KBM-7 (cell line): ENCODE measurements at places on chromosomes 16 and 17.

DNA sequence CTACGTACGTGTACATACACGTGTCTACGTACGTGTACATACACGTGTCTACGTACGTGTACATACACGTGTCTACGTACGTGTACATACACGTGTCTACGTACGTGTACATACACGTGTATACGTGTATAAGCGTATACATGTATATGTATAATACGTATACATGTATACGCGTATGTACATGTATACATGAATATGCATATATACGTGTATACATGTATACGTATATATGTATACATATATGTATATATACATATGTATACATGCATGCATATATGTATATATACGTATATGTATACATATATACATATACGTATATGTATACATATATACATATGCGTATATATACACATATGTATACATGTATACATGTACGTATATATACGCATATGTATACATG lies 22.2 kb upstream of the PYY start:
- no peak for DNase-seq

DNA sequence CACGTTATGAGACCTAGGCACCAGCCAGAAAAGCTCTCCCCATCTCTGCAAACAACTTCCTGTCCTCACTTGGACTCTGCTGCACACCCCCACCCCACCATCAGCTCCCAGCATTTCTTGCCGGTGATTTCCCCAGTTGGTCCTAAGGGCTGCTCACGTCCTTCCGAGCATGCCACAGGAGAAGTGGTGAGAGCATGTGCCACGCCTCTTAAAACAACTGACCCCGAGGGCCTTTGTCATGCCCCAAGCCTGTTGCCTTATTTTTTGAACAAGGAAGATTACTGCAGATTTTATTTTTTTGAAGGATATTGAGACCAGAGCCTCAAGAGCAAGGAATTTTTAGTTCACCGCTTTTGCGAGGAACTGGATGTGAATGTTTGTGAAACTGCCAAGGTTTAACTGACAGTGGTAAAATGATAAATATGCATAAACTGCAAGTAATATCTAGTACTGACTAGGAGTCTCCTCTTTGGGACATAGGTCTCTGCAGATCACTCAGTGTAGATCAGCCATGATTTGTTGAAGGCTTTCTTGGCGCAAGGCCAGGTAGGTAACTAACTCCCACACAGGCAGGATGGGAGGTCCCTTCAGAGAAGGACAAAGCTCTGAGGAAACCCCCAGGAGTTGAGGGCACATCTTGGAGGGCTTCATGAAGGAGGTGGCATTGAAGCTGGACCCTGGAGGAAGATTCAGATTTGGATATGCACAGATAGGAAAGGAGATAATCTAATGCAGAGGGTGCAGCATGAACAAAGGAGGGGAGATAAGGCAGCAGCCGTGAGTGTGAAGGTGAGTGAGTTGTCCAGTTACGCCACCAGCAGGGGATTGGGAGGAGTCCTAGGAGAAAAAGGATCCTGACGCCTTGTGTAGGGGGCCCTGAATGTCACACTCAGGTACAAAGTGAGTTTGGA lies 44.7 kb downstream of the TMEM132E start:
- no peak for DNase-seq

GRCh38 chr16:10067406-10067805 lies 114.8 kb downstream of the GRIN2A start:
- DNase-seq: no peak

DNA sequence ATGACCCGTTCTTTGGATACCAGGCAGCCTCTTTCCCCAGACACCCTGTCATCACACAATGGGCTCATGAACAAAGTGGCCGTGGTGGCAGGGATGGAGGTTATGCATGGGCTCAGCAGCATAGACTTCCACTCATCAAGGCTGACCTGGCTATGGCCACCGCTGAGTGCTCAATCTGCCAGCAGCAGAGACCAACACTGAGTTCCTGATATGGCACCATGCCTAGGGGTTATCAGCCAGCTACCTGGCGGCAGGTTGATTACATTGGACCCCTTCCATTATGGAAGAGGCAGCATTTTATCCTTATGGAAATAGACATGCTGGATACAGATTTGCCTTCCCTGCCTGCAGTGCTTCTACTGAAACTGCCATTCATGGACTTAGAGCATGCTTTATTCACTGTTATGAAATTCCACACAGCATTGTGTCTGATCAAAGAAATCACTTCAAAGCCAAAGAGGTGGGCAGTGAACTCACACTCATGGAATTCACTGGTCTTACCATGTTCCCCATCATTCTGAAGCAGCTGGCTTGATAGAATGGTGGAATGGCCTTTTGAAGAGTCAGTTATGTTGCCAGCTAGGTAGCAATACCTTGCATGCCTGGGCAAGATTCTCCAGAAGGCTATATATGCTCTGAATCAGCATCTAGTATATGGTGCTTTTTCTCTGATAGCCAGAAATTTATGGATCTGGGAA lies 160.6 kb downstream of the PRKCB start:
- no peak for DNase-seq

DNA sequence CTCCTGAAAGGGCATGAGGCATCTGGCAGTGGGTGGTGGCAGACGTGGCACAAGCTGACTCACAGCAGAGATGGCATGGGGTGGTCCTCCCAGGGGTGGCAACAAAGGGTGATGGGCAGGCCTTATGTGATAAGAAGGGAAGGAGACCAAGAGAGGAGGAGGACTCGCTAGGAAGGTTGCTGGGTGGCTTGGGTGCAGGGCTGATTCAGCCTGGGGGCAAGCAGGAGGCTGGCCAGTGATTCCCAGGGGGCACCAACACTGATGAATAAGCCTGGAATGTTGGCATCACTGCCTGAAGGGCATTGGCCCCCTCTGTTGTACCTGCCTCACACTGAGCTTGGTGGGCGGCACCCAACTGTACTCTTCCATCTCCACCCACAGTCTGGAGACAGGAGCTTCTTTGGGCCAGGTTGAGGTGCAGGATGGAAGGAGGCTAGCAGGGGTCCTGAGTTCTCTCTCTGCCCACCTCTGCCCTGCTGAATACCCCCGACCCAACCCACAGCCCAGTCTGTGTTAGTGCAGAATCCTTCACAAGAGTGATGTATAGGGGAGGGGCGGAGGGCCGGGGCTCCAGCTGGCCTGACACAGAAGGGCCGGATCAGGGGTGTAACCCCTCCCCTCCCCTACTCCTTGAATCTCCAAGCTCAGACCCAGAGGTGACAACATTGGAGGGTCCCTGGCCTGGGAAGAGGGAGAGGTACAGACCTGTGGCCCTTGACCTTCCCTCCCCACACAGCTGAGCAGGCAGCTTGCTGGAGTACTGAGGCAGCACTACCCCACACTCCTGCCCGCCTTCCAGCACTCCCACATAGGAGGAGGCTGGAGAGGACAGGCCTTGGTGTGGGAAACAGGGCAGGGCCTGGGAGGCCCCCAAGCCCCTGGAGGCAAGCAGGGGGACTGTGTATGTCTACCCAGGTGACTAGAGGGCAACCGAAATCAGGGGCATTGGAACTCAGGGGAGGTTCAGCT lies 2.6 kb downstream of the STAC2 start:
- no peak for DNase-seq

DNA sequence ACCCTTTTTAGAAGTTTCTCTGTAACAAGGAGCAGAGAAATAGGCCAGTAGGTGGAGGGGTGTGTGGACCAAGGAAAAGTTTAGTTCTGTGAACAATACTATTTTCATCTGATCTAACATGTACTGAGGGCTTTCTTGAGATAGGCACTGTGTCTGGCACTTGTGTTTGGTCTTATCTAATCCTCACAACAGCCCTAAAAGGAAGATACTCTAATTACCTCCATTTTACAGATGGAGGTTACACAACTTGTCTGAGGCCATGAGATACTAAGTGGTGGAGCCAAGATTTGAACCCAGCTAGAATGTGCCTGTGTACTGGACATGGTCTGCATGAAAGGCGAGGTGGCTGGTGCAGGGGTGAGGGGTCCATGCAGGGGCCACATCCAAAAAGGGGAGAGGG lies 4.5 kb downstream of the TNFSF12 start:
- DNase-seq: no peak

GRCh38 chr17:4375039-4375748 lies 8.7 kb upstream of the UBE2G1 start:
- peak; percentile 50 for DNase-seq

DNA sequence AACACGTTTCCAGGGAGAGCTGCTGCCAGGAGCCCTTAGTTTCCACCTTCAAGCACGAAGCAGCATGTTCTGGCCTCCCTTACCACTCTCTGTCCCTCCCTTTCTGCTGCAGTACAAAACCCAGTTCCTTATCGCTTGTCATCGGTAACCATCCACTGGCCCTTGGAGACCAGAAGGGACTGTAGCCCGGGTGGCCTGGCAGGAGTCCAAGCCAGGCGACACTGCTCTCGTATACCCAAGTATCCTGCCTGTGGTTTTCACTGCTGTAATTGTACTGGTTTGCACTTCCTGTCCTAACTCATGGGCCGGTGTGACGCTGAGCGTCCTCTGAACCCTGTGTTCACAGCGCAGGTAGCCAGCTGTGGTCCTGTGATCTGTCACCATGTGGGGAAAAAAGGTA lies 81.1 kb downstream of the MAF start:
- peak; percentile 26 for DNase-seq

DNA sequence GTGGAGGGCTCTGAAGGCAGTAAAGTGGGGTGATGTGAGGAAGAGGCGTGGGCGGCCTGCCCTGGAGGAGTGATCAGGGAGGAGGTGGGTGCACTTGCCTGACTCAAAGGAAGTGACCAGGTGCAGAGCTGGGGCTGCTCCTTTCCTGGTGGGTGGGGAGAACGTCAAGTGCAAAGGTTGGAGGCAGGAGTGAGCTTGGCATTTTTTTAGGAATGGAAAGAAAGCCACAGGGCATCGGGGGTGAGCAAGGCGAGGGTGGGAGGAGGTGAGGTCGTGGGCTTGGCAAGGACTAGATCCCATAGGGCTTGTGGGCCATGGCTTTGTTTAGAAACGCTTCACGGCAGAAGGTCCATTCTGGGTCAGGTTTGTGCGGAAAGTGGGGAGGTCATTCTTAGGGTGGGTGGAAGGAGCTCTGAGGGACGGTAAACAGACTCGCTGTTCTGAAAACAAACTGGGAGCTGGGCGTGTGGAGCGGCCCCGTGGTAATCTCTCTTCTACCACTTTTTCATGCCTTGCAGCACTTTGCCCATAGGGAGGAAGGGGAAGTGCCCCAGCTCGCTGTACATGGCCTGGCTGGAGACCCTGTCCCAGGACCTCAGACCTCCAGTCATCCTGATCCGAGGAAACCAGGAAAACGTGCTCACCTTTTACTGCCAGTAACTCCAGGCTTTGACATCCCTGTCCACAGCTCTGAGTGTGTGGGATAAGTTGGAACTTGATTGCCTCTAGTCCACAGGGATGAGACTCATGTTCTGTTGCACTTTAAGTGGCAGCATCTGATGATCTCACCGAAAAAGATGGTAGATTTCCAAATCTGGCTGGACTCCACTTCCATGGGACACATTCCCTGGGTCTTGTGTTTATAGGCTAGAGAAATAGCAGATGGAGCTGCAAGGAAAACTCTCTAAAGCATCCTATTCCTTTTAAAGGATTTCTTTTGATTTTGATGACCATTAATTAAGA lies 18.9 kb upstream of the HERPUD1 start:
- DNase-seq: no peak

GRCh38 chr17:63433746-63434591 lies 12.1 kb downstream of the CYB561 start:
- peak; percentile 72 for DNase-seq

GRCh38 chr16:46632778-46633733 lies 11.9 kb upstream of the SHCBP1 start:
- DNase-seq: no peak

DNA sequence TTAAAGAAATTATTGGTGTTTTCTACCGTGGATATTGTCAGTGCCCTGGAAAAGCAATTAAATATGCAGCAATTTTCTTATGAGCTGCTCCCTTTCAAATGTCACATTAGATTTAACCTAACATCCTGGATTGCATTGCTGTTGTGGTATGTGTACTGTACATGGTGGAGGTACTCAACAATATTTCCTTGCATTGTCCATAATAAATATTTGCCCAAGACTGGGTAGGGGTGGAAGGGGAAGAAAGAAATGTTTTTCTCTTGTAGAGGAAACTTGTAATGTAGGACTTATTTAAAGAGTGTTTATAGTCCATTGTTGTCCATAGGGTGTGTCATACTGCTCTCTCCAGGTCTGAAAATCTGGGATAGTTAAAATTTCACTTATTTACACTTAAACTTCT lies 346.2 kb upstream of the TBX2 start:
- no peak for DNase-seq

GRCh38 chr16:7031031-7031430 lies 301.6 kb upstream of the RBFOX1 start:
- DNase-seq: no peak

DNA sequence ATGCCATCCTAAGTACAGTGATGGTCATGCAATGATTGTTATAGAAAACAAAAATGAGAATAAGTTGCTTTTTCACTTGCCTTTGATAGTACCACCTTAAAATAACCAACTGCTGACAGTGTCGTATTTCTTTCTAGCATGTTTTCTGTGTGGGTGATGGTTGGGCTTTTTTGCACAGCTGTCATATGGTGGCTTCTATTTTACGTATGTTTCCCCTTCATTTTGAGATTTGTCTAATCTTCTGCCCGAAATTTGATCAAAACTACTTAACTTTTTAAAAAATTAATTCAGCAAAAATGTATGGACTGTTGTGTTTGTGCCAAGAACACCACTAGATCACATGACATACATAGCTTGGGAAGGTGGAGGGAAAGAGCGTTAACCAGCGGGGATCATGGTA lies 90.7 kb downstream of the CLEC16A start:
- no peak for DNase-seq

DNA sequence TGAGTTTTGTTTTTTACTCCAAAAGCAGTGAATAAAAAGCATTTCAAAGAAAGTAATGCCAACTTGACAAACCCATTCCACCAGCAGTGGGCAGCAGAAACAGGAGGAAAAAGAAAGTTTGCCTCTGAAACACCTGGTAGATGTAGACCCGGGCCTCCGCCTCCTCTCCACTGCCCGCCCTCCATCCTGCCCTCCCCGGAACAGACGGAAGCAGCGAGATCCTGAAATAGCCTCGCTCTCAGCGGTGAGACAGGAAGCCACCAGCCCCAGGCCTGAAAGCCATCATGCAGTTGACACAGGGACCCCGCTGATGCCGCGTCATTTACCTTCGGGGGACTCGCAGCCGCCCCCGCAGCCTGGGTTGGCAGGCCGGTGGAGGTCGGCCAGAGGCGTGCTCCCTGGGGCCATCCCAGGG lies 67.8 kb downstream of the C16orf78 start:
- peak; percentile 60 for DNase-seq

DNA sequence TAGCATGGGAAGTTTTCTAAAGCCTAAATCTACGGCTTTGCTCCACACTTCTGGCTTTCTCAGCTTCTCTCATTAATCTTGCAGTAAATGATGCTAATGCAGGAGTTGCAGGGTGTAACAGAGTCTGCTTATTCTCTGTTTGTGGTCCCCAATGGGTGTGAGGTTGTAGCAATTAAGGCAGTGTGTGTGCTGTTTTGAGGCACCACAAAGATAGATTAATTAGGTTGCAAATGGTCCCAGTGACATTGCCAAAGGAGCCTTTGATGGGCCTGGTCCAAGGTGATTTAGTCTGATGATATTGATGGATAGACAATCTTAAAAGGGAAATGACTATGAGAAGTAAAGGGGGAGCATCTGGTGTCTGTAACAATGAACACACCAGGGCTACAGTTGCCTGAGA lies 1313.7 kb upstream of the CDH8 start:
- DNase-seq: no peak
